Activated CD8-positive, alpha-beta memory T cell treated with anti-CD3 and anti-CD28 coated beads, Interleukin-2, amount 50 U/mL, for 48 hours (primary cell): ENCODE measurements at places on chromosomes 3 and 15.

DNA sequence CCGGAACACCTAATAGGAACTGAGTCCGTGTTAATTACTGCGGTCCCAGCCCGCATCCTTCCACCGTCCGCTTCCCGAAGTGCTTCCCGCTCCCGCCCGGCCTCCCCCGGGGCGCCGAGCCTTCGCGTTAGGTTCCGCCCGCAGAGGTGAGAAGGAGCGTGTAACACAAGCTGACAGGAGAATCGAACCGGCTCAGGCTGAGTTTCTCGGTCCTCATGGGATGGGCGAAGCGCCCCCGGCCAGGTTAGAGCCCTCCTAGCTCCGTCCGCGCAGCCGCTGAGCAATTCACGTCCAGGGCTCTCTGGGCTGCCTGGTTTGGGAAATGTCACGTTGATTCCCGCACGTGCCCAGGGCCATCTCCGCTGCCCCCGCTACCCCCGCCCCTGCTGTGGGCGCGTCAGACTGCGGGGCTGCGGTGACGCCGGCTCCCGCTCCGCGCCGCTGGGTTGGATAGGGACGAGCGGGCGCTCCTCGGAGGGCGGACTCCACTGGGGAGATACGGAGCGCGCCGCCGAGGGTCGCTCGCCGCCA lies 954 bp downstream of the CLDN11 start:
- DNase-seq, result no peak

- DNase-seq, result no peak
Observed at GRCh38 chr3:126360046-126360713, 3.0 kb upstream of the KLF15 start.

DNA sequence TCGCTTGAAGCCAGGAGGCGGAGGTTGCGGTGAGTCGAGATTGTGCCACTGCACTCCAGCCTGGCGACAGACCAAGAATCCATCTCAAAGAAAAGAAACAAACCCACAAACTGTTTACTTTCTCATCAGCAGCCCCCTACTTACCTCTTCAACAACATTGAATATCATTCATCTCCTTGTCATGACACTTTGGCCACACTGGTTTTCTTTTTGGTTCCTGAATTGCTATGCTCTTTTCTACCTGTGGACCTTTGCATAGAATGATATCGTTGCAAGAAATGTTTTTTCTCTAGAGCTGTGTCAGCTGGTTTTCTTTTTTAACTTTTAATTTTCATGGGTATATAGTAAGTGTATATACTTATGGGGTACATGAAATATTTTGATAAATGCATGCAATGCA lies 82.4 kb downstream of the CD200 start:
- no peak for DNase-seq

- no peak for DNase-seq
Observed at GRCh38 chr3:120066634-120067033, 27.6 kb downstream of the GSK3B start.

DNA sequence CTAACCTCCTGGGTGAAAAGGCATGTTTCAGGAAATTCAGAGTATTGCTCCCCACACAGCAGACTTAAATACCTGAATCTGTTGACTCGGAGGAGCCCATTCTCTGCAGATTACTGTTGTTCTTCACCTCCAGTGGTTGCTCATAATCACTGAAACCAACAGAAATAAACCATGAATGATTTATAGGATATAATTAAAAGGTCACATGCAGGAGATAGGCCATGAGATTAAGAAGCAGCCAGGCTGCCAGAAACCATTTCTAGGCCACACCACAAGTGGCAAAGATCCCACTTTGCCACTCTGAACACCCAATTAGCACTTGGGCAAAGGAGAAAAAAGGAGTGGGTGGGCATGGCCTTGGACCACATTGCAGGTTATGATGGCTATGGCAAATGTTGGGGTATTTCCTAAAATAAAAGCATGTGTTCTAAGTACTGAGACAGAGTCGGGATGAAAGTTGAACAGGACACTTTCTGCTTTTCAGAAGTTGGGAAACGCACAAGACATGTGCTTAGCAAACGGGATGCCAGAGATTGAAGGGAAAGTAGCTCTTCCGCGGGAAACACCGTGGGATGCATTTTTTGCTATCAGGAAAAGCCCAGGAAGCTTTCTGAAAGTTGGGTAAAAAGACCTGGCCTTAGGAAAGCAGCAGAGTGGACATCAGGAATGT lies 1.5 kb downstream of the CDC25A start:
- no peak for DNase-seq

DNA sequence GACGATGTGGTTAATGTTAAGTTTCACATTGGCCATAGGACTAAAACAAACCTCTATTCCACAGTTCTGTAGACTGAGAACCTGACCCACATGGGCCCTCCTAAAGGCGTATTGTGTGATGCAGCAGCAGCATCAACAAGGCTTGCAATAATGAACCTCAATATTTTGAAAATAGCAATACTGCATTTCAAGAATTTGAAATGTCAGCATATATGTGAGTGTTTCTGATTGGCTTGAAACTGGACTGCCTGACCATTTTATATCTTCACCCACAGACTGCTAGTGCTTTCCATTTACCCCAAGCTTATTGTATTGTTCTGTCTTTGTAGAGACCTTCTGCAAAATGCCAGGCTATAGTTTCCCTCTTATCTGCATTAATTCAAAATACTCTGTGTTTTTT lies 1122.3 kb downstream of the IGSF11 start:
- no peak for DNase-seq

DNA sequence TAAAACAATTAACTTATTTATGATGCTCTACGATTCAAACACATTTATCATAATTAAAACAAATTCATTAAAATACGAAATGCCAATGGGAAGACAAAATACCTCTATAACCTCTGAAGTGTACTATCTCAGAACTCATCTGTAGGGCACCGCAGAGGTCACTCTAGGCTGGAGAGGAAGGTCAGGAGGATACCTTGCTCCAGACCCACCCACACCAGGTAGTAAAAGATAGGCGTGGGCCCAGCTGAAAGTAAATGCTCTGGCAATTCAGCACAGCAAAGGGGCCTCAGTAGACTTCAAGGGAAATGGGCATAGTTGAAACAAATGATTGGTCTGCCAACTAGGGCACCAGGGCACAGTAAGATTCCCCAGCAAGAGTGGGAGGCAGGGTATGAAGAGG lies 26.0 kb upstream of the SPPL2A start:
- peak; percentile 22 for DNase-seq

DNA sequence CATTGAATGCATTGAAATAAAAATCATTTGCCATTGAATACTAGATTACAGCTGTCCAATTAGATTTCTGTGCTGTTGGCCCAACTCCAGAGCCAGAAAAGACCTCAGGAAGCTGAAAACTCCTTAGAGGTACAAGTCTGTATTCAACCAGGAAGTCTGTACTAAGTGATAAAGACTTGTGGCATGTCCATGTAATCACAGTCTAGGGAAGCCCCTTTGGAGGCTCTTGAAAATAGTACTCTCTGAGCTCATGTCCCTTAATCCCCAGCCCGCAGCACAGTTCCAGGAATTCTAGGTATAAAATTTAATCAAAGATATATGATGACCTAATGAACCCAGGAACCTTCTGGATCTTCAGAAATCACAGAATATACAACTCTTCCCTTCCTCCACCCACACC lies 279.4 kb downstream of the RSL24D1 start:
- no peak for DNase-seq

DNA sequence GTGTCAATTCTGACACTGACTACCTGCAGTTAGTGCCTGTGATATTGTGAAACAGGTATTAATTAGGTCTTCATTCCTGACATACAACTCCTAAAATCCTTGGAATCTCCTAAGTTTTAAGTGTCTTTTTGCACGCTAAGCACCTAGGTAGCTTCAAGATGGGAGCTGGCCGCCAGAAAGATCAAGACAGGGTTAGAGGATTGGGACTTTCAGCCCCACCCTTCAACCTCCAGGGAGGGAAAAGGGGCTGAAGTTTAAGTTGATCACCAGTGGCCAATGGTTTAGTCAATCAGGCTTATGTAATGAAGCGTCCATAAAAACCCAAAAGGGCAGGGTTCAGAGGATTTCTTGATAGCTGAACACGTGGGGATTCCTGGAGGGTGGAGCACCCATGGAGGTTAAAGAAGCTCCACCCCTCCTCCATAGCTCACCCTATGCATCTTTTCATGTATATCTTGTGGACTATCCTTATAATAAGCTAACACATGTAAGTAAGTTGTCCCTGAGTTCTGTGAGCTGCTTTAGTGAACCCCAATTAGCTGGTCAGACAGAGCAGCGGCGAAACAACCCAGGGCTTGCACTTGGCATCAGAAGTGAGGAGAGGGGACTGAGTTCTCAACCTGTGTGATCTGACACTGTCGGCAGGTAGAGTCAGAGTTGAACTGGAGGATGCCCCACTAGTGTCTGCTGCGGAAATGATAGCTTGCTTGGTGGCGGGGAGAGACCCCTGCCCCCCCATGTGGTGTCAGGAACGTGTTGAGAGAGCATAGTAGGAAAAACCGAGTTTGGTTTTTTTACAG lies 12.8 kb upstream of the SRP14 start:
- no peak for DNase-seq

DNA sequence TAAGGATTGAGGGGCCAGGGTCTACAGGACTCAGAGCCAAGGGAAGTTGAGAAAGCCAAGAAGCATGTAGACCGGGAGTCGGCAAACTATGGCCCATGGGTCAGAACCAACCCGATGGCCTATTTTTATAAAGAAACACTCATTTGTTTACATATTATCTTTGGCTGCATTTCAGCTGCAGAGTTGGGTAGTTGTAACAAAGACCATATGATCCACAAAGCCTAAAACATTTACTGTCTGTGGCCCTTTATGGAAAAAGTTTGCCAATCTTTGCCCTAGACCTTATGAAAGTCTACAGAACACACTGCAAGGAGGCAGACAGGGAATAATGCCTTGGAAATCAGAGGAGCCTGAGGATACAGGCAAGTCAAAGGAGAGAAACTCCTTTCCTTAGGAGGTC lies 63.2 kb upstream of the MNS1 start:
- no peak for DNase-seq

GRCh38 chr15:36803773-36804172 lies 224.3 kb downstream of the CDIN1 start:
- no peak for DNase-seq

- DNase-seq, result no peak
Observed at GRCh38 chr3:117719316-117719926, 1009.8 kb downstream of the TUSC7 start.
